ENCODE measurements at places on chromosomes 5 and 9.

DNA sequence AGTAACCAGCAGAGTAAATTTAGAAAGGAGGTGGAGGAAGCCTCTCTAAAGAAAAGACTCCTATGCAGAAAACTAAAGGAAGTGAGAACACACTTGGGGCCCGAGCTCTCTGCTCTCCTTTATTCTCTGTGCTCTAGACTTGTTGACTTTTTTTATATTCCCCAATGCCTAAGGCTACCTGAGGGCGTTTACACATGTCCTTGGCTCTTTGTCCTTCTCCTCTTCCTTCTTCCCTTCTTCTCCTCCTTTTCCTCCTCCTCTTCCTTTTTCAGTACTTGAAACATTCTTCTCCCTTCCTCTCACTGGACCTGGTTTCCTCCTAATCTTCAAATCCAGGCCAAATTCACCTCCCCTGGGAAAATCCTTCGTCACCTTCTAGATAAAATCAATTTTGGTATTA, 256.4 kb upstream of the TRPC7 start:
- no peak for DNase-seq

GRCh38 chr5:180519098-180519497, 24.9 kb downstream of the CNOT6 start:
- DNase-seq = no peak

GRCh38 chr5:175638305-175638704, 19.6 kb upstream of the HRH2 start:
- DNase-seq = no peak

DNA sequence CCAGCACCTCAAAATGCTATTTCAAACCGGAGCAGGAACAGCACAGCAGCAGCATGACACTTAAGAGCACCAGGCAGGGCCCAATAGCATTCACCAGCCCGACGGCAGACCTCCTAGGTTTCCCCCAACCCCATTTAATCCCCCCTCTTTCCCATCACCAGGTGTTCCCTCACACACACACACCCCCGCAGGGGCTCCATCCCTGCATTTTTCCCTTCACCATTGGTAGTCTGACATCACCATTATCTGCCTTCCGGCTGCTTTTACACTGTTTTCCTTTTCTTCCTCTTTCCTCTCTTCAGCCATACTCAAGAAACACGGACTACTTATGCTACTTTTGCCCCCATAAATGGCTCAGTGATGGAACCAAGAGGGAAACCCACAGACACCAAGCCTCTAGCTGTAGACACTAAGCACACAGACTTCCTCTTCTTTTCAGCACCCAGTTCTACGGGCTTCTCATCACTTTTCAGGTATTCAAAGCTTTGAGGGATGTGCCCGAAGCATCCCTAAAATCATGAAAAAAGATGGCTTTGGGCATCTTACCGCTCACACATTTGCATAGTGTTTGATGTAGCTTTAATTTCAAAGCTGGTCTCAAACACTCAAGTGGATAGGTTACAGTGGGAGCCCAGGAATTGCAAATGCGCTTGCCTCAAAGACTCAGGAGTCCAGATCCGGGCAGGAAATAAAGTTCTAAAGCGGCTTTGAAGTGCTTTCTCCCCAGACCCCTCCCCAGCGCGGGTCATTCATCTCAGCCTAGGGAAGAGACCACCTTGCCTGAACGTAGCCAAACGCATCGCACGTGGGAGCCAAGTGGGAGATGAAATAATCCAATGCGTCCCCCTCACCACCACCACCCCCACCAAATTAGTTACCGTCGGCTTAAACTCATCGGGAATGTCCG, 141.5 kb downstream of the TSSK1B start:
- DNase-seq = no peak

DNA sequence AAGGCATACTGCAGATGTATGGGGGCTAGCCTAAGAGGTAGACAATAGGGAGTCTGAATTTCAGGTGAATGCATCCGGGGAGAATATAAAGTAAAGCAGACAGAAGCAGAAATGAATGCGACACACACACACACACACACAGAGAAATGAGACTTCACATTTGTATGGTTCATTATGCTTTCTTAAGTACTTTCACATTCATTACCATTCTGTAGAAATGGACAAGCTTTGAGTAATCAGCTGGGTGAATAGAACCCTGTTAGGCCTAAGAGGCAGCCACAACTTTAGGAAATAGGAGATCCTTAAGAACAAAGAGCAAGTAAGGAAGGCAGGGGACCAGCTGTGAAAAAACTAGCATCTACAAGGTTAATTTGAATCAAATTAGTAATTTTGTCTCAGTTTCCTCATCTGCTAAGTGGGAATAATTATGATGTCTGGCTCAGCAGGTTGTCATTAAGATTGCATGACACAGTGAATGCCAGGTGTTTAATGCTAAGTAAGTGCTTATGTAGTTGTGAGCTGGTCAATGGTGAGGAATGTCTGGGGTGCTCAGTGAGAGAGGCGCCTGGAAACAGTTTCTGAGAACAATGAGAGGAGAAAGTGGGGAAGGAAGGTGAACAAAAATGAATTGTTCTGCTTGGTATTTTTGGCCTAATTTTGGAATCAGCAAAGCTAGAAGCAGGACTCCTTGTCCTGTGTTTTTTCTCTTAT, 265.8 kb upstream of the CLINT1 start:
- no peak for DNase-seq

DNA sequence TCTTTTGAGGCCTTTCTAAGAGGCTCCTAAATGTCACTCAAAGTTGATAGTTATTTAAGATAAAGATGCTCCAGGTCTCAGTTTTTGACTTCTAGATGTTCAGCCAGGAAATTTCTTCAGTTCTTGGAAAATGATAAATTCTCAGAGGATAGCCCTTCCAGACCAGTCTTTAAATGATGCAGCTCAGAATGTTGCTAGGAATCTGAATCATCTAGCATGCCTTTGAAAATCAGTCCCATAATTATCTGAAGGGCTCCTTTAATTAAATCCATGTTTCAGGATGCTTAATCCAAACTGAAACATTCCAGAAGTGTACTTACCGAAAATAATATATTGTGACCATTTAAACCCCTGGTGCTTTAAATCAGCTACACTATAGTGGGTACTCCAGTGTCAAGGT, 107.5 kb upstream of the FBN2 start:
- DNase-seq = no peak

DNA sequence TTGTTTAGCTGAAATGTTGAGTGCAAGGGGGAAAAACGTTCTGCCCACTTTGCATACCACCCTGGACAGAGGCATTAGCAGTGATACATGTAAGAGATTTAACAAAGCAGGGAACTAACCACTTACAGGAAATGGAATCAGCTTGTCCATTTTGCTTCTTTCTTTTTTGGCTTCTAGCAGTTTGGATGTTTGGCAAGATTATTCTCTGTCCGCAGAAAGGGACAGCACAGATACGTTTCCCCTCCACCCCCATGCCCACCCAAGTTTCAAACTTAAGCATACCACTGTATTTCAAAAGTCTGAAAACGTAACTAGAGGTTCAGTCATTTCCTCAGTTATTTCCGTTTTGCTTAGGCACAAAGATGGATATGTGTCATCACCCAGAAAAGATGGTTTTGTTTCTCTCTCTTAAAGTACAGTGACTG, 118.4 kb downstream of the GDNF start:
- DNase-seq = peak; percentile 14

DNA sequence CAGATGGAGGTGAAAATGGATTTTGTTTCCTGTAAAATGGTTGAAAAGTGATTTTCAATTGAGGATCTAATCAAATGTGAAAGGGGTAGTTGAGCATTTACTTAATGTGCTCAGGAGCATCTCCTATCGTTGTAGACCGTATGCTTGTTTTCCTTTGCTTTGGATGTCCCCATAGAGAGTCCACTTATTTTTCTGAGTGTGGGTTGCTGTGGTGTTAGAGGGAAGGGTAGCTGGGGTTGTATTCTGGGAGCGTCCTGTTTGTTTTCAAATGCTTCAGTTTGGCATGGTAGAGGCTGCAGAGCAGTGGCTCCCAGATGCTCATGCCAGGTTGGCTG, 154.1 kb downstream of the MAT2B start:
- DNase-seq = no peak

GRCh38 chr9:137544176-137544760, 5.9 kb downstream of the PNPLA7 start:
- no peak for DNase-seq

GRCh38 chr9:109597496-109597895, 99.4 kb upstream of the PTPN3 start:
- no peak for DNase-seq

DNA sequence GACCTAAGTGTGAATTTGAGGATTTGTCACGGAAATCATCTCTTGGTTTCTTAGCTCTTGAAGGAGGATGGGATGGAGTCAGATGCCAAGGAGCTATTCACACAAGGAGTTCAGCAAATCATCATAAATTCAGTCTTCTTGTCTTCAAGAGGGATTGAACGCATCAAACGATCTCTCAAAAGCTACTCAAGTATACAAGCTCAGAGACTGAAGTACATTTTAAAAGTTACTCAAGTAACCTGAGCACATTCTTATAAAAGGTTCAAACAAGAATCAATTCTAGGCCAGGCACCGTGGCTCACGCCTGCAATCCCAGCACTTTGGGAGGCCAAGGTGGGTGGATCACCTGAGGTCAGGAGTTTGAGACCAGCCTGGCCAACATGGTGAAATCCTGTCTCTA, 21.1 kb upstream of the GOLPH3 start:
- no peak for DNase-seq
